ENCODE measurements at places on chromosomes 7 and 10.
A peak's percentile ranks its signal among the peaks of the same experiment; 100 is the strongest.

DNA sequence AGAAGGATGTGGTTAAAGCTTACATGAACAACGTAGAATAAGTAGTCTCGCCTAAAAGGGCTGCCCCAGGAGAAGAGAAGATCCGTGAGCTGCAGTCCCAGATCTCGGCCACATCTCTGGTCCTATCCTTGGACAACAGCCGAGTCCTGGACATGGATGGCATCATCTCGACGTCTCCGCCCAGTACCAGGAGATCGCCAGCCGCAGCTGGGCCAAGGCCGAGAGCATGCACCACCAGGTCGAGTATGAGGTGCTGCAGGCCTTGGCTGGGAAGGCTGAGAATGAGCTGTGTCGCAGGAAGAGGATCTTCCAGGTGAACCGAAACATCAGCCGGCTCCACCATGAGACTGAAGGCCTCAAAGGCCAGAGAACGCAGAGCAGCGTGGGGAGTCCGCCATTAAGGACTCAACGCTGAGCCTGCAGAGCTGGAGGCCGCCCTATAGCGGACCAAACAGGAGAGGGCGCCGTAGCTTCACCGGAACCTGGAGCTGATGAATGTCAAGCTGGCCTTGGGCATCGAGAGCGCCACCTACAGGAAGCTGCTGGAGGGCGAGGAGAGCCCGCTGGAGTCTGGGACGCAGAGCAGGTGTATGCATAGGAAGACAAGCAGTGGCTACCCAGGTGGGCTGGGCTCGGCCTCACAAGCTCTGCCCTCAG is 22.2 kb downstream of the LIPK start:
- no peak for DNase-seq

GRCh38 chr10:72274213-72274729 is 547 bp downstream of the DDIT4 start:
- DNase-seq, result no peak

DNA sequence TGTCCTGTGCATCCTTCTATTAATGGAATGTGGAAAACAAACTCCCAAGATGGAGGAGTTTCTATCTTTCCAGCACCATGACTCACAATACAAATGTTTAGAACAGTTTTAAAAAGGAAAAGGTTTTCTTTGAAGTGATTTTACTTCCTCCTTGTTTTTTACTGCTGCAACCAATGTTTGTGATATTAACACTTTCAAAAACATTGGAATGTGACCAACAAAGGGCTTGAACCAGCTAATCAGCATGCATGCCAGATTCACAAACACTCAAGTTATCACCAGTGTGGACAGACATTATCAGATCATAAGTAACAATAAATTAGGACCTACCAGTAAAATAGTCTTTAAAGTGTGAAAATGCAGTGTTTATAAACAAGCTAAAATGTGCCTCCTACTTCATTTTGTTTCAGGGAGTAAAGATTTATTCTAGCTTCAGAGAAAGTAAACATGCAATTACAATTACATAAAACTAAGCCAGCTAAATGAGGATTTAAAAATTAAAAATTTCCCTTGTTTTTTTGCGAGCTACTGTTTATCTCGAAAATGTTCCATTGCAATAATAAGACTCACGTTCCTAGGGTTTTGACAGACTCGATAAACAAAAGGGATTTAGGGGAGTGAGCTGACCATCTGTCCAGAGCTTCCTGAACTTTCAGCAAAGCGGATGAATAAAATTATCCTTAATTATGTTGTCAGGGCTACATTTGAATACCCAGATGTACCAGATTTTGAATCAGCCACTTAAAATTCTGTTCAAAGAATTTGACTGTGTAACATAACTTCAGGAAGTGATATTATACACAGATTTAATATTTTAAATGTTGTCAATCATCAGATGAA is 29.8 kb downstream of the CPVL start:
- no peak for DNase-seq

DNA sequence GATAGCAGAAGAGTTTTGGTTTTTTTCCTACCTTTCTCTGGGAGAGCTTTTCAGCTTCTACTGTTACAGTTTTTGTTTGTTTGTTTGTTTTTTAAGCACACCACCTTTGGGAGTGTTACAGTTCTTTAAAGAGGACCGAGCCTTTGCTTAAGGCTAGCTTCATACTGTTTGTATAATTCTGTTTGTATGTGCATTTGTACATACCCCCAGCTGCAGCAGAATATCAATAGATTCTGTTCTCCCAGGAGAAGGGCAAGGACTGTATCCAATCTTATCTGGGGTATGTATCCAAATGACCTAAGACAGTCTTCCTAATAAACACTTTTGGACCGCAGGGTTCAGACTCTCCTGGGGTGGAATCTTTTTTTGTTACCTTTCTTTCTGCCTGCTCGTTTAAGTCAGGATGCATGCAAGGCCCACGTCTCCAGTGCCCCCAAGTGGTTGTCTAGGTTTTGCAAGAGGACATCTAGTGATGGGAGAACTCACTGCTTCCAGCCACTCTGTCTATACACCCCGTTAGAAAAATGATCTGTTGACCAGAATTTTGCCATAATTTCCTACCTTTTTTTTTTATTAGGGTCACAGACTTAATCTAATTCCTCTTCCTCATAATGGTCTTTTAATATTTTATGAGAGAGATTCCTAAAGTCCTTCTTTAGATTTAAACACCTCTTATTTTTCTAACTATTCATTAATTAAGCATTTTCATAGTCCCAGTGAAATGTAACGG is 23.9 kb downstream of the NRF1 start:
- DNase-seq, result peak; percentile 57

- DNase-seq, result no peak
These were observed 7.4 kb downstream of the KEL start for GRCh38 chr7:142954680-142955268.

GRCh38 chr7:92781117-92781720 is 55.2 kb downstream of the CDK6 start:
- DNase-seq, result no peak

- no peak for DNase-seq
These were observed 263.6 kb downstream of the PHTF2 start for GRCh38 chr7:78062214-78062613.

DNA sequence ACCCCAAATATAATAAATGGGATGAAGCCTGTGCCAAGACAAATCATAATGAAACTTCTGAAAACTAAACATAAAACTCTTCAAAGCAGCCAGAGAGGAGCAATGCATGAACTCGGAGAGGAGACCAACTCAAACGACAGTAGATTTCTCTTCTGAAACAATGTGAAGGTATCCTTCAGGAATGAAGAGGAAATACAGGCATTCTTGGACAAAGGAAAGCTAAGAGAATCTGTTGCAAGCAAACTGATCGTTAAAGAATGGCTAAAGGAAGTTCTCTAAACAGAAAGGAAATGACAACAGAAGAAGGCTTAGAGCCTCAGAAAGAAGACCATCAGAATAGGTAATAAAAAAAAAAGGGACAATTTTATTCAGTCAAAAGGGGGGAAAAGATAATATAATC is 6.6 kb downstream of the GNA12 start:
- no peak for DNase-seq

- no peak for DNase-seq
These were observed 17.4 kb upstream of the SLF2 start for GRCh38 chr10:100895346-100895745.

DNA sequence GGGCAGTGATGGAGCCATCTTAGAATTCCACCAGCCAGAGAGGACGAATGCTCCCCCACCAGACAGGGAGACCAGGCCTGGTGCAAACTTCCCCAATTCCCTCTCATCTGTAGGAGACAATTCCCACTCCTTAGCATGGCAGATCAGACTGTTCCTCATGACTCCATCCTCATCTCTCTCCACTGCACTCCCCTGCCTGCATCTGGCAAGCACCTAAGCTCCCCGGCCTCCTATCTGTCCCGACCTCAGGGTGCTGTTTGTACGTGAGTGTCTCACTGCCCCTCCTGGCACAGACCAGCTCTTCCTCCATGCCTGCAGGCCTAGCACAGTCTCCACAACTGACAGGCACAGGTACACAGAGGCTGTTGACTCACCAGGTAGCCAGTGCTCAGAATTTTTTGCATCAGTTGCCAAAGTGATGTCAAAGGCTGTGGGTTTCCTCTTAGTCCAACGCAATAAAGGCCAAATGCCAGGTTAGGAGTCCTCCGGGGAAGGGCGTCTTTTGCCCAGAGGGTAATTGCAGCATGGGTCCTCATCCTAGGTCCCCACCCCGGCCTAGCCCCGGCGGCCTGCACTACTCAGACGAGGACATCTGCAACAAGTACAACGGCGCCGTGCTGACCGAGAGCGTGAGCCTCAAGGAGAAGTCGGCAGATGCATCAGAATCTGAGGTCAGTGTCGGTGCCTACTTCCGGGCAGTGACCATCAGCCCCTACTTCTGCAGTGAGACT is 436.8 kb upstream of the FOXK1 start:
- peak; percentile 42 for DNase-seq

- no peak for DNase-seq
These were observed 73.2 kb downstream of the NKX6-2 start for GRCh38 chr10:132712743-132713142.

GRCh38 chr10:29157321-29157720 is 131.5 kb upstream of the LYZL1 start:
- DNase-seq, result no peak

GRCh38 chr7:77714195-77714594 is 17.9 kb downstream of the RSBN1L start:
- DNase-seq, result no peak

- peak; percentile 83 for DNase-seq
These were observed 97.7 kb upstream of the CDK6 start for GRCh38 chr7:92934096-92934495.

DNA sequence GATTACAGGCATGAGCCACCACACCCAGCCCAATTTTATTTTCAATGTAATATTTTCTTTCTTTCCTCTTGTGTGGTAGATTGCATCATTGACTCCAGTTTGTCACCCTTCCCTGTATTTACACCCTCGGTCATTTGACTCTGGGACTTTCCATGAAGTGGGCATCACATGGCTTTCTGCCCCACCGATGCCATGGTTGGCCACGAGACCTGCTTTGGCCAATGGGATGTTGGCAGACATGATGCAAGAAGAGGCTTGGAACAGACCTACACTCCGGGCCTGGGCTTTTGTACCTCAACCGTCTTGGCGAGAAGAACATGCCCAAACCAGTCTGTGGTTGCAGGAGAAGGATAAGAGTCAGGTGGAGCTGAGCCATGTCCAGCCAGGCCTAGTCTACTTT is 38.8 kb upstream of the CACUL1 start:
- peak; percentile 33 for DNase-seq

GRCh38 chr10:92219559-92219958 is 71.3 kb downstream of the CPEB3 start:
- peak; percentile 56 for DNase-seq

DNA sequence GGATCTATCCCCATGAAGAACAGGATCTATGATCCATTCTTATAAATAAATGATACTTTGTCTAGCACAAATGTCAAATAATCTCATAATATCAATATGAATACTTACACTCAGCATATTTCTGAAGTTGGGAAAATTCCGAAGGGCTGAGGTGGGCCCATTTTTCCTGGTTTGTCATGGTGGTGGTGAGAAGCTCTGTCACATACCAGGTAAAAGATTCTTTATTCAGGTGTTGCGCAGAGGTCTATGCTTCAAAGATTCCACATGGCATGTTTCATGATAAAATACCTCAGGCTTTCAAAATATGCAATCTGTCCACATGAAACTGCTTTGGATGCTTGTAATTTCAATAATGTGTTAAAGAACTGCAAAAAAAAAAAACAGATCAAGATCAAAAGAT is 61.5 kb downstream of the DGKB start:
- no peak for DNase-seq

- DNase-seq, result peak; percentile 57
These were observed 11.9 kb upstream of the LRRC27 start for GRCh38 chr10:132319853-132320653.

DNA sequence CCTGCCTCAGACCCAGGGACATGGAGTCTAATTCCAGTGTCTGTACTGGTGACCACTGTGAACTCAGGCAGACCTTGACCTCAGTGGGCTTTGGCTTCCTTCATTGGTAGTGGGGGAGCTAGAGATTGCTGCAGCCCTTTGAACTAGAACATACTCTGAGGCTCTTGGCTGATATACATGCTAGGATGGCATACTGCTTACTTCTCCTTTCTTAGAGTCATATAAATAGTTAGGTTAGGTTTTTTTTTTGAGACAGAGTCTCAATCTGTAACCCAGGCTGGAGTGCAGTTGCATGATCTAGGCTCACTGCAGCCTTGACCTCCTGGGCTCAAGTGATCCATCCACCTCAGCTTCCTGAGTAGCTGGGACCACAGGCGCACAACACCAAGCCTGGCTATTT is 49.7 kb downstream of the TMEM178B start:
- no peak for DNase-seq

GRCh38 chr7:139124084-139124914 is 14.8 kb upstream of the ZC3HAV1 start:
- DNase-seq, result no peak

- peak; percentile 80 for DNase-seq
These were observed 165.5 kb downstream of the PKD1L1 start for GRCh38 chr7:47782792-47783191.

DNA sequence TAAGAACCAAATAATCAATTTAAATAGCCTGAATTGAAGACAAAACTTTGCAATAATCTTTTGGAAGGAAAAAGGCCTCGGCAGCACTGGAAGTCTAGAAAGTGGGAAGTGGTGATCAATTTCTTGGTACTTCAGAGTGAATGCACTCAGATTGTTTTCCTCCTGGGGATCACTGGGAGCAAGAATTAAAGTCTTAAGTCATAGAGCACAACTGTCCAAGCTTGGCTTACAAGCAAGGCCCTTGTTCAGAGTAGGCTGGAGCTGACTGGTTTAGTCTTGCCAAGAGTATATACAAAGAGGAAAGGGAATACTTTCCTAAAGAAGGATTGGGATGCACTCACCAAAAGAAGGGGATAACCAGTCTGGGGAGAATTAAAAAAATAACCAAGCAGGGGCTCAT is 637.1 kb downstream of the CCSER2 start:
- no peak for DNase-seq

GRCh38 chr7:145732521-145732920 is 384.1 kb upstream of the CNTNAP2 start:
- peak; percentile 18 for DNase-seq

GRCh38 chr10:68696018-68696417 is 25.0 kb upstream of the CCAR1 start:
- no peak for DNase-seq

DNA sequence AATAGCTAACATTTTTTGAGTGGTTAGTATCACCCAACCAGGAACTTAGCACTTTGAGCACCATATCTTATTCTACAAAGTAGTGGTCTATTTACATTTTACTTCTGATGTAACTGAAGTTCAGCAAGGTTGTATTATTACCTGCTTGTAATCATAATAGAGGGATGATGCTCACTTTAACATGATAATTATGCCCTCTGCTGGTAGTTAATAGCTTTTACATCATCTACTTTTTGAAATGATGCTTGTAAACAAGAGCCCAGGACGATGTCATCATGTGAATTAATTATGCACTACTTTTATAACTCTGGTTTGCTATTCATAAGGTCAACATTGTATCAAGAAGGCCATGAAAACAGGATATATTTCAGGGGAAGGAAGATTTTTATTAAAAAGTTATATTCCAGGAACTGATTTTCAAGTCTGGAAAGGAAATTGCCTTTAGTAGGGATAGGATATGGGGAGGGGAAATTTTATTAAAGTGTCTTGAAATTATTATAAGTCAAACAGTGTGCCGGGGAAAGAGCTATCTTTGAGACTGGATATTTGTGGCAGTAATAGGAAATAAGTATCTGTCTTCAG is 80.3 kb upstream of the SCIN start:
- DNase-seq, result peak; percentile 38
